Stimulated activated CD4-positive, alpha-beta T cell treated with anti-CD3 and anti-CD28 coated beads, Interleukin-1b, Interleukin-23, amount 100 ng/mL, for 1 hour (primary cell): ENCODE measurements at places on chromosomes 4 and X.

DNA sequence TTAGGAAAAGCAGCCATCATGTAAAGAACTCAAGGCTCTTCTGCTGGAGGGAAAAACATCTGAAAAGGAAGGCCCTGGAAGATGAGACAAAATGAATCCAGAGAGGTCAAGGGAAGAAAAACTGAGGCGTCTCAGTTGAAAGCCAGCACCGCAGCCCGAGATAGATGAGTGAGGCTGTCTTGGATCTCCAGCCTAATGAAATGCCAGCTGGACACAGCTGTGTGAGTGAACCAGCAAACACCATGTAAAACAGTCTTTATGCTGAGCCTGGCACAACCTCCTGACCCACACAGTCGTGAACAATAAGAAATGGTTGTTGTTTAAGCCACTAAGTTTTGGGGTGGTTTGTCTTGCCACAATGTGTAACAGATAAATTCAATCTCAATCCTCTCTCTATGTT, 48.6 kb upstream of the RASL11B start:
- DNase-seq, result no peak

GRCh38 chrX:115031989-115032388, 14.6 kb upstream of the IL13RA2 start:
- no peak for DNase-seq

- no peak for DNase-seq
Measured at GRCh38 chrX:45794995-45795337, 594.3 kb upstream of the DIPK2B start.

DNA sequence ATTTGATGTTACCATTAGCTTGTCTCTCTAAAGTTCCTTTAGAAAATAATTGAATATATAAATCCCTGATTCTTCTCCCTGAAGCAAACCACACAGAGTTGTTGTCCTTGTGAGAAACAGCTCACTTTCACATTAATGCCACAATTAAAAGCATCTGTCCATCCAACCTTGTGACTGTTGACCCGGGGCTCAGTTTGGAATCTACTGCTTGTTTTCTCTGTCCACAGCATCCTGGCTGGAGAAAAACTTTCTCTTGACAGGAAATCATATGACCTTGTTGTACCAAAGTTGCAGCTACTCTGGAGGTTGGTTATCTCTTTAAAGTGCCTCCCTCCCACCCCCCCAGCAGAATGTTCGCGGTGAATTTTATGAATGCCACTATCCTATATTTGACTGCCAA, 3.1 kb downstream of the PRKG2 start:
- no peak for DNase-seq

- no peak for DNase-seq
Measured at GRCh38 chr4:4532371-4533154, 9.3 kb downstream of the STX18 start.
